ENCODE measurements at places on chromosomes 13 and 19. TPM values are rescaled to one million over a fixed set of nuclear protein-coding genes. Genes with fewer than 3 reads are reported as not detected.

LAIR1 gene
- total RNA-seq, result not detected

SOHLH2 gene
- 1.4 TPM for total RNA-seq

CGB1 gene
- not detected for total RNA-seq

ELAVL1 gene
- 36.1 TPM for total RNA-seq

ACER1 gene
- total RNA-seq, result not detected

ATP12A gene
- not detected for total RNA-seq

ANGPTL8 gene
- not detected for total RNA-seq

CACTIN gene
- 16.4 TPM for total RNA-seq

KRTDAP gene
- total RNA-seq, result not detected

SPRY2 gene
- total RNA-seq, result 75.4 TPM

PTGIR gene
- total RNA-seq, result 8.2 TPM

COX7A1 gene
- total RNA-seq, result 10.2 TPM

ADAMTS10 gene
- total RNA-seq, result 7.9 TPM

MTUS2 gene
- total RNA-seq, result not detected

MAMSTR gene
- 0.62 TPM for total RNA-seq

CEBPA gene
- total RNA-seq, result 8.1 TPM

GAPDHS gene
- total RNA-seq, result not detected

RHPN2 gene
- total RNA-seq, result 5.1 TPM

ZNF573 gene
- 7.1 TPM for total RNA-seq

CYP2A6 gene
- not detected for total RNA-seq

ZSWIM4 gene
- 4.2 TPM for total RNA-seq

ZNF728 gene
- total RNA-seq, result 0.24 TPM

PRPF31 gene
- 47.2 TPM for total RNA-seq

BAX gene
- total RNA-seq, result 78.0 TPM

RFPL4AL1 gene
- not detected for total RNA-seq

KLF1 gene
- total RNA-seq, result not detected

KLK15 gene
- total RNA-seq, result not detected

YJEFN3 gene
- 0.15 TPM for total RNA-seq

PROZ gene
- total RNA-seq, result not detected

FTL gene
- 9,183 TPM for total RNA-seq

ZNF667 gene
- 8.8 TPM for total RNA-seq

FOXA3 gene
- not detected for total RNA-seq

Data from cardiac ventricle fibroblast (primary cell).